Omental fat pad (tissue), 4 donors: ENCODE measurements at places on chromosomes 12 and 14.

- DNase-seq = no peak
Observed at GRCh38 chr14:104288272-104288671, 149.9 kb downstream of the KIF26A start.

DNA sequence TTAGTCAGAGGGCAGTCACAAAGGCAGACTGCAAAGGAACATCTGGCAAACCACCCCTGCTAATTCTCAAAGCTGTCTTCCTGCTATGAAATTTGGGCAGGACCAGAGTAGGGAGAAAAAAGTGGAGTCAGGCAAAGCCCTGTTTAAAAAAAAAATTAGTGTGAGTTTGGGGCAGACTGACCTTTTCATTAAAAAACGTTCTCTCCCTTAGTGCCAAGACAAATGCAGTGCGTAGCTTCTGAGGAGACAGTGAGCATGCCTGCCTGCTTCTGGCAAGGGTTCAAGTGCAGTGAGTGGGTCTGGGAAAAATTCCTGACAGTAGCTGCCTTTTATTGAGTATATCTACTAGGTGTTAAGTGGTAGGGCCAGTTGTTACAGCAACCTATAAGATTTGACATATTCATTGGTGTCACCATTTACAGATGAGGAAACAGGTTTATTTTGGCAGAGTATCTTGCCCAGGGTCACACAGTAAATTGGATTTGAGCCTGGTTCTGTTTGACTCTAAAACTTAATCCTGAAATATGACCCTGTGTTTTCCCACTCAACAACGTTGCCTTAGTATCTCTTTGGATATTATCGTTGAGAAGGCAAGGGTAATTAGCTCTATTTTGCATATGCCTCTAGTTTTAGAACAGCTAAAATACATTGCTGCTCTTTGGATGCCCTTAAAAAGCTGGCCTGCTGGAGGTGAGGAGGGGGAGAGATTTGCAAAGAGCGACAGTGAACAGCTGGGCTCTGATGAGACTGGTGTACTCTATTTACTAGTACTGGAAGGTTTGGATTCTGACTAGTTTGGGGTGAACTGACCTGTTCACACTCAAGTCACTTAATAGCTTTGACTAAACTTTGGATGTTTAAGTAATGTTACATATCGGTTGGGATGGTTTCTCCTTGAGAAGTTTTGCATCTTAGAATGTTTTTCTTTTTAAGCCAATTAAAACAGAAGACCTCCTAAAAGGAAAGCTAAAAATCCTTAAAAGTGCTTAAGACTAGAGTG lies 72.8 kb downstream of the PAPOLA start:
- DNase-seq = no peak

- DNase-seq = no peak
Observed at GRCh38 chr14:21136024-21136423, 19.8 kb downstream of the OR5AU1 start.

DNA sequence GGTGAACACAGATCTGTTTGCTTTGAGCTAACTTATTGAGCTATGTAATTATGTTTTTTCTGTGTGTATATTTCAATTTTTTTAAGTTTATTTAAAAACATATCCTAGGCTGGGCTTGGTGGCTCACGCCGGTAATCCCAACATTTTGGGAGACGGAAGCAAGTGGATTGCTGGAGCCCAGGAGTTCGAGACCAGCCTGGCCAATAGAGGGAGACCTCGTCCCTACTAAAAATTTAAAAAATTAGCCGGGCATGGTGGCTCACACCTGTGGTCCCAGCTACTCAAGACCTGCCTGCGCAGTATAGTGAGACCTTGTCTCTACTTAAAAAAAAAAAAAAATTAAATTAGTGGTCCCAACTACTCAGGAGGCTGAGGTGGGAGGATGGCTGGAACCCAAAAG lies 16.2 kb upstream of the RNASE1 start:
- DNase-seq = no peak

DNA sequence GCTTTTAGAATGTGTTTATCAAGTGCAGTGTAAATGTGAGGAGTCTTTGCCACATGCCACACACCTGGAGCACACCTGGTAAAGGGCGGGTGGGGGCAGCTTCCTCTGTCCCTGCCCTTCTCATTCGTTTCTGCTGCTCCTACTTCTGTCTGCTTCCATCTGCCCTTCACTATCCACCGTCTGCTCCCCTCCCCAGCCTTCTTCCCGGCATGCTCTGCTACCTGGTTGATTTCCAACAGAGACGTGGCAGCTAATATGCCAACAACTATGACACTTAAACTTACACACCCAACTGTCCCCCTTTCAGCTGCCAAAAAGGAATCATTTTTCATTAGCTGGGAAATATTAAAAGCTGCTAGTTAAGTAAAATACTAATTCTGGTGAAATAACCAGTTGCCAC lies 9.1 kb upstream of the CARMIL3 start:
- no peak for DNase-seq

GRCh38 chr12:89156340-89156739 lies 196.0 kb downstream of the DUSP6 start:
- DNase-seq = no peak

- no peak for DNase-seq
Observed at GRCh38 chr12:110528277-110528839, 26.2 kb downstream of the RAD9B start.

DNA sequence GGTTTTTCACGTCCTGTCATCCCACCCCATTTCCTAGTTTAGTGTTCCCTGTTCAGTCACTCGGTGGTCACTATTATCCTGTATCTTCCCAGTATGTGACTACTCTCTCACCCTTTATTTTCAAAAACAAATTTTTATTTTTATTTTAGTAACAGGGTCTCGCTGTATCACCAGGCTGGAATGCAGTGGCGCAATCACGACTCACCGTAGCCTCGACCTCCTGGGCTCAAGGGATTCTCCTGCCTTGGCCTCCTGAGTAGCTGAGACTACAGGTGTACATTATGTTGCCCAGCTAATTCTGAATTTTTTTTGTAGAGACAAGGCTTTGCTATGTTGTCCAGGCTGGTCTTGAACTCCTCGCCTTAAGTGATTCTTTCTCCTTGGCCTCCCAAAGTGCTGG lies 20.1 kb upstream of the PRICKLE1 start:
- no peak for DNase-seq

DNA sequence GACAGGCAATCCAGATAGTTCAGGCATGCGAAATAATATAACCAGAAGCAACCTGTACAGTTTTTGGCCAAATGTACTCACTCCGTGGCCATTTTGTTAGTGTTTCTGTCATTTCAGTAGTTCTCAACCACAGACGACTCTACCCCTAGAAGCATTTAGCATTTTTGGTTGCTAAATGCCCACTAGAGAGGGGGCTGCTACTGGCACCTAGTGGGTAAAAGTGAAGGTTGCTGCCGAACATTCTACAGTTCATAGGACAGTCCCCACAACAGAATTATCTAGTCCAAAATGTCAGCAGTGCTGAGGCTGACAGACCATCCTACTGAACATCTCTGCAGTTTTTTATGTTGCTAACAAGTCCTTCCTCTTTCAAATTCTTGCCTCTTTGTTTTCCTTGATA lies 107.4 kb downstream of the TSHR start:
- no peak for DNase-seq

DNA sequence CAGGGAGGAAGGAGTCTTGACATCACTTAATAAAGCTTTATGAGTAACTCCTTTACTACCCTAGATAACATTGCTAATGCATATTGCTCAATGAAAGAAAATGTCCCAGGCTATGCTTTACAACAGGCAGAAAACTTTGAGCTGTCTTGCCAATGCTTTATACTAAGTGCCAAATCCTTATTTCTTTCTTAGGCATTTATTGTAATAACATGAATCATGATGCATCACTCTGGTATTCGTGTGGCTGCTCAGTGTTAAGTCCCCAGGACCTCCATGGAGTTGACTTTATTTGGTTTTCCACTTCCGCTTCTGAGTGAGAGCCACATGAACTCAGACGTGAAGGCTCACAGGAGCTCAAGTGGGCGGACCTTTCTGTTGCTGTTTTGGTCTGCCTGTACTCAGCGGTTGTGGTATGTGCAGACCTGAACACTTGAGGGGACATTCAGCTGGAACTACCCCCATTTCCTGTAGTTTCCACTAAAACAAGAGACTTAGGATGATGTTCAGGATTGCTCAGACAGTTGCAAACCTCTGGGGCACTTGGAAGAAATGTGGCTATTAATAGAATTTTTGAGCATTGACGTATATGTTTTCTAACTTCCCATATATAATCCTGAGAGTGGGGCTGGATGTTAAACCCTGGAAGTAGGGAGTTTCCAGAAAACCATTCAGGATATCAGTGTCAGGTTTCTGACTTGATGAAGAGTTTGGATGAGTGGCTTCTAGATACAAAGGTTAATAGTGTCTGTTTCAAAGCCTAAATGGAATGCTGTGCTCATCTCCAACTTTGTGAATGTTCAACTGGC lies 258.6 kb downstream of the MSRB3 start:
- no peak for DNase-seq

- no peak for DNase-seq
Observed at GRCh38 chr12:80056232-80056631, 43.1 kb upstream of the OTOGL start.

GRCh38 chr12:117334855-117335587 lies 26.4 kb downstream of the NOS1 start:
- no peak for DNase-seq

DNA sequence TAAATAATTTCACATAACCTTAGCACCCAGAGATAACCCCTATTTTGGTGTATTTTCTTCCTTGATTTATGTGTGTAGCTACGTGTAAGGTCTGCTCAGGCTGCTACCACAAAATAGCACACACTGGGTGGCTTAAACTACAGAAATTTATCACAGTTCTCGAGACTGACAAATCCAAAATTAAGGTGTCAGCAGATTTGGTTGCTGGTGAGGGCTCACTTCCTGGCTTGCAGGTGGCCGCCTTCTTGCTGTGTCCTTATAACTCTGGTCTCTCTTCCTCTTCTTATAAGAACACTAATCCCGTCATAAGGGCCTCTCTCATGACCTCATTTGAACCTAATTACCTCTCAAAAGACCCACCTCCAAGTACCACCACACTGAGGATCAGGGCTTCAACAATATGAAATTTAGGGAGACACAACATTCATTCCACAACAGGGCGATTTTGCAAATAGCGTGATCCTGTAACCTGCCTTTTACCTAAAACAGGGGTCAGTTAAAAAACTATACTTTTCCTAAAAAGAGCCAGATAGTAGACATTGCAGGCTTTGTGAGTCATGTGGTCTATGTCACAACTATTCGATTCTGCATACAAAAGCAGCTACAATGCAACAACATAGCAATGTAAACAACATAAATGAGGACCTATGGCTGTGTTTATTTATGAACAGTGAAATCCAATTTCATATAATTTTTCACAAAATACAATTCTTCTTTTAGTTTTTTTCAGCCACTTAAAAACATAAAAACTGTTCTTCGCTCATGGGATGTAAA lies 371.7 kb downstream of the DPF3 start:
- no peak for DNase-seq

DNA sequence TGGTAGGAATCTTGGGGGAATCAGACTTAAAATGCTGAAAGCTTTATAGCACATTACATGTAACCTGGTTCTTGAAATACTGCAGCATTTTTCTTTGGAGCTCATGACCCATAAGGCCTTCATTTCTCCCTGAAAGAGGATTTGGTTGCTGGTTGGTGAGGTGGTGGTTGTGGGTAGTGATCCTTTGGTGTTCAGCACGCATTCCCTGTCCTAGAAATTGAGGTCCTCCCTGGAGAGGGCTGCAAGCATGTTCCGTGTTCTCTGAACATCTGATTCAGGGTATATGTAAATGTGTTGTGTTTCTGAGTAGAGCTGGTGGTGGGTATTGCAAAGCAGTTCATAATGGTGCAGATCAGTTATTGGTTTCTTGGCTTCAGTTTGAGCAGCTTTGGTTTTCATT lies 2.0 kb downstream of the SCN8A start:
- no peak for DNase-seq

GRCh38 chr14:23937203-23937602 lies 16.4 kb upstream of the DHRS4 start:
- DNase-seq = no peak

DNA sequence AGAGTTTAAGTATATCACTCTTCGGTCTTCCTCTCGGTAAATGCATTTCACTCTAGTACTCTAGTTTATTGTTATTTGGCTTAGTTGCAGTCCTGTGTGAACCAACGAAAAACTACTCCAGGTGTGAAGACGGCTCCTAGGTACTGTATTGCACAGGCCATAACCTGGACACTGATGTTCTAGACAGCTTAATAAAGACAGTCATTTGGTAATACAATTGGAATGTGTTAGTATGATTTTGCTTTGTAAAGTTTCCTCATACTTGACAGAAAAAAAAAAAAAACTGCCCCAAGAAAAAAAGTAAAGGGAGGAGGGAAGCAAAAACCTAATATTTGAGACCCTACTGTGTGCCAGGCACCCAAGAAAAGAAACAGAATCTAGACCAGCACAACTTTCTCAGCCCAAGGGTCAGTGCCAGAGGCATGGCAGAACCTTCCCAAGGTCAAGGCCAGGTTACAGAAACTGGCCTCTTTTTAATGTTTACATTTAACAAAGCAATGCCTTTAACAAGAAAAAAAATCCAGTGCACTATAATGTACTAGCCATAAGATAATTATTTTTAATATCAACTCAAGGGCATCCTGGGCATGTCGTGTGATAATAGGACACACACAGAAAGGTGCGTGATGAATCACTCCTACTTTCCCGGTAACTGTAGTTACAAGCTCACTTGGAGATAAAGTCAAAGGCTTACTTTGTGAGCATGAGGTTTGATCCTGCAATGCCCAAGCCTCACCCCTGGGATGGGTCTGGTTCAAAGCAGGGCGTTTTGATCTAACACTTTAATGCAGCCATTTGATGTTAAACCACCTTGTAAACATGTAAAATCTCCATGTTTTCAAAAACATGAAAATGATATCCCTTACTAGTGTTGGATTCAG lies 110.6 kb downstream of the BMP4 start:
- no peak for DNase-seq

DNA sequence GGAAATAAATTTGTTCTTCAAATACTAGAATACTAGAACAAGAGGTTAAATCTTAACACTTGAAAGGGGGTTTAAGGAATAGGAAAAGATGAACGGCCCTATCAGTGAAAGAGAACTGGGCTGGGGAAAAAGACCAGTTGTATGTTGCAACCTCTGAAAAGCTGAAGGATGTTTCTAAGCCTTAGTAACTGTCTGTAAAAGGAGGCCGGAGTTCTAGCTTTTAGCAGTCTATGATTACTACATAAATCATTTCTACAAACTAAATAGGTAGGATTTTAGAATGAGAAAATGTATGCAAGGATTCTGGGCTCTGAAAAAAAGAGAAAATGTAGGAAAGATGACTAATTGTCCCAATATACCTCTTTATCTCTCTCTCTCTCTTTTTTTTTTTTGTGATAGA lies 4.9 kb downstream of the CERS5 start:
- DNase-seq = no peak

GRCh38 chr12:100927826-100928225 lies 133.2 kb downstream of the ANO4 start:
- no peak for DNase-seq

GRCh38 chr14:65847075-65847847 lies 434.7 kb downstream of the FUT8 start:
- DNase-seq = no peak
